ENCODE measurements at places on chromosomes 5 and 9.

- DNase-seq: no peak
Observed at GRCh38 chr9:18423791-18424531, 50.0 kb upstream of the ADAMTSL1 start.

DNA sequence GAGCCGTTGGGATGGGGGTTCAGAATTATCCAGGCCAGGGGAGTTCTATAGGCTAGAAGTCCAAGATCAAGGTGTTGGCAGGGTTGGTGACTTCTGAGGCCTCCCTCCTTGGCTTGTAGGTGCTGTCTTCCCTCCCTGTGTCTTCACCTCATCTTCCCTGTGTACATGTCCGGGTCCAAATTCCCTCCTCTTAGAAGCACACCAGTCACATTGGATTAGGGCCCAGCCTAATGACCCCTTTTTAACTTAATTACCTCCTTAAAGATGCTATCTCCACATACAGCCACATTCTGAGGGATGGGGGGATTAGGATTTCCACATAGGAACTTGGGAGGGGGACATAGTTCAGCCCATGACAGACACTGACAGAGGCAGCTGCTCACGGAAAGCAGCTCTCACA lies 12.1 kb downstream of the LRSAM1 start:
- DNase-seq: no peak

DNA sequence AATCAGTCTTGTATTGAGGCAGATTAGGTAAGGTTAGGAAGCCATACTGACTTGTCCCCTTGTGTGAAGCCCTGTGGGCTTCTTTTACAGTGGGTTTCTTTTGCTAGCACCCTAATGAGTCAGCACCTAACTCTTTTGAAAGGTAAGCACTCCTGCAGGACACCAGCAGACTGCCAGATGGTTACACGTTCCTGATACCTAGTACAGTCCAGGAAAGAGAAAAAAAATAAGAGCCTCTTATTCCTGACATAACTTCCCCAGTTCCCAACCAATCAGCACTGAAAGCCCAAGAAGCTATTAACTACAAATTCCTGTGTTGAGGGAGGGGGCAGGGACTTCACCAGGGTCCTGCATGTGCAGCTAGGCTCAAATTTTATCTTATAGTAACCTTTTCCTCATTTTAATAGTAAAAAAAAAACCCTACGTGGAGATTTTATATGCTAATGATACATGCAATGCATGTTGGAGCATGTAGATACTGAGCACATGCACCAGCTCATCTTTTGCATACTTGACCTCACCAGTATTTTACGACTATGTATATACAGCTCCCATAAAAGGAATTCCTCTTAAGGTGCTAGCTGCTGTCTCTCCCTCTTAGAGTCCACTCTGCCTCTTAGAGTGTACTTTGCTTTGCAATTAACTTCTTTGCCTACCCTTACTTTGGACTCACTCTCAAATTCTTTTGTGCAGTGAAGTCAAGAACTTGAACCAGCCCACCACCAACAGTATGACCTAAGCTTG lies 84.7 kb upstream of the RORB start:
- DNase-seq: no peak

GRCh38 chr5:6302684-6303083 lies 75.7 kb downstream of the MED10 start:
- DNase-seq: no peak

GRCh38 chr5:120293796-120294195 lies 170.3 kb upstream of the PRR16 start:
- DNase-seq: no peak

GRCh38 chr5:111953351-111954127 lies 196.5 kb upstream of the NREP start:
- no peak for DNase-seq

DNA sequence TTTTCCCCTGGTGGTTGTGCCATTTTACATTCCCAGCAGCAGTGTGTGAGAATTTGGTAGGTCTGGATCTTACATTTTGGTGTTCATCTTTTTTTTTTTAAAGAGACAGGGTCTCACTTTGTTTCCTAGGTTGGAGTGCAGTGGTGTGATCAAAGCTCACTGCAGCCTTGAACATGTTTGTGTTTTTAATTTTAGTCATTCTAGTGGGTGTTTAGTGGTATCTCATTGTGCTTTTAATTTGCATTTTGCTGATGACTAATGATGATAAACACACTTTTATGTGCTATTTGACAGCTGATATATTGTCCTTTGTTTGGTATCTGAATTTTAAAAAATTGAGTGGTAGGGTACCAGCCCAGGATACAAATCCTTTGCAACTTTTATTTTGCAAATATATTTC lies 53.4 kb upstream of the POMT1 start:
- DNase-seq: no peak

- DNase-seq: no peak
Observed at GRCh38 chr5:179276838-179277395, 68.3 kb downstream of the ADAMTS2 start.

Data from iPS DF 19.7 (cell line).